ENCODE measurements at places on chromosomes 1 and 21.

DNA sequence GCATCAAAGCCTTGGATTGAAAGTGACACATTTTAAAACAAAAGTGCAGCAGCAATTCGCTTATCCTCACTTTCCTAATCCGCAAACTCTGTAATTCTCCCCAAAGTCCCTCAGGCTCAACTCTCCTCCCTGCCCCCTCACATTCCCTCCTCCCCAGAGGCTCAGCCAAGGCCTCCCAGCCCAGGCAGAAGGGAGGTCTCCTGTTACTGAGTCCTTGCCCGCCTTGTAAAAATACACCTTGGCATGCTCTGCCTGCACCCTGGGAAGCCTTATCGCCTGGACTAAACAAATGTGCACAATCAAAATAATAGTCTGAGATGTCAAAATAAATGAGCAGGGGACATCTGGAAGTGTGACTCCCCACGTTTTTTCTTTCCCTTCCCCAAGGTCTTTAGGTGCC, 109.7 kb downstream of the PLXNA2 start:
- no peak for DNase-seq

GRCh38 chr21:32966120-32966519, 59.6 kb upstream of the OLIG2 start:
- DNase-seq = no peak

GRCh38 chr1:170209125-170209524, 63.4 kb downstream of the NTMT2 start:
- no peak for DNase-seq

DNA sequence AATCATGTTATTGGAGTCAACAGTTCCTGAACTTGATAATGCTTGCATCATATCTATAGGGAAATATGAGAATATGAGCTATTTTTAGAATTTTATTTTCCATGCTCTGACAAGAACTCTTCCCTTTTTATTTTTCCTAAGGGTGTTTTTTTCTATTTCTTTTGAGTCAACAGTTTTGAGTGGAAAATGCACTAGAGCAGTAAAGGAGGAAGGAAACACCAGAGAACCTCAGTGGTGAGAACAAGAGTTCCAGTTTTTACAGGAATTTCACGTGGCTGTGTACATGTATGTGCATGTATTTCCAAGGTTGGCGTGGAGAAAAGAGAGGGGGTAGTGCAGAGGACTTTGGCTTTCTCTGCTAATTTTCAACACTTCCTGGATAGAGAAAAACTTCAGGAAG, 63.6 kb upstream of the TNFSF18 start:
- DNase-seq = no peak

GRCh38 chr1:152884966-152885624, 7.0 kb downstream of the SMCP start:
- no peak for DNase-seq

GRCh38 chr1:3459940-3460671, 5.6 kb downstream of the ARHGEF16 start:
- no peak for DNase-seq

DNA sequence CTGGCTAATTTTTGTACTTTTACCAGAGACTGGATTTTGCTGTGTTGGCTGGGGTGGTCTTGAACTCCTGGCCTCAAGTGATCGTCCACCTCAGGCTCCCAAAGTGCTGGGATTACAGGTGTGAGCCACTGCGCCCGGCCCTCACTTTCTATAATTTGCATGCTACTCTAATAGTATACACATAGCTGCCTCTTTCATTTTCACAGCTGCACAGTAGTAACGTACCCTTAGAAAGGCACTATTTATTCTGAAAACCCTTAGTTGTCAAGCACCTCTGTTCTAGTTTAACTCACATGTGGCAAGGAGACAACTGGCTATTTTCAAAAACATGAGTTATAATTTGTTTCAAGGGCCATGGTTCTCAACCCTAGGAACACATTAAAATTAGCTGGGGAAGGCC, 17.2 kb downstream of the TPM3 start:
- no peak for DNase-seq

DNA sequence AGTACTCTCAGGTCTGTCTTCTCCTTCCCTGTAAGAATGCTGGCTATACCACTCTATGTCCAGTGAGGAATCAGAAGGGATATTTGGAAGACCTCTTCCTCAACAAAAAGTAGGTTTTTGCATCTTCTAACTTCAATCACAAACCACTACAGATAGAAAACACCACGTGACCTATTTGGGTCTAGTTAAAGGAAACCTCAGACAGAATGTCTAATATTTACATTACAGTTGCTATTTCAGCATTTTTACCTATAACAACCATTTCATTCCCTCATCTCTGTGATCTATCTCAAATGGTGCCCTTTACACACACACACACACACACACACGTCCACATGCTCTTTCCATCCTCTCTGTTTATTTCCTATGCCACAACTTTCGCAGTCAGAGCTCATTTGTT, 7.9 kb upstream of the ADORA3 start:
- no peak for DNase-seq

GRCh38 chr1:190479516-190479915, 1.9 kb upstream of the BRINP3 start:
- peak; percentile 19 for DNase-seq

- no peak for DNase-seq
These were observed 146.0 kb downstream of the PLA2G4A start for GRCh38 chr1:186974774-186975181.

- DNase-seq = no peak
These were observed 2.7 kb downstream of the RAB29 start for GRCh38 chr1:205772607-205773032.

DNA sequence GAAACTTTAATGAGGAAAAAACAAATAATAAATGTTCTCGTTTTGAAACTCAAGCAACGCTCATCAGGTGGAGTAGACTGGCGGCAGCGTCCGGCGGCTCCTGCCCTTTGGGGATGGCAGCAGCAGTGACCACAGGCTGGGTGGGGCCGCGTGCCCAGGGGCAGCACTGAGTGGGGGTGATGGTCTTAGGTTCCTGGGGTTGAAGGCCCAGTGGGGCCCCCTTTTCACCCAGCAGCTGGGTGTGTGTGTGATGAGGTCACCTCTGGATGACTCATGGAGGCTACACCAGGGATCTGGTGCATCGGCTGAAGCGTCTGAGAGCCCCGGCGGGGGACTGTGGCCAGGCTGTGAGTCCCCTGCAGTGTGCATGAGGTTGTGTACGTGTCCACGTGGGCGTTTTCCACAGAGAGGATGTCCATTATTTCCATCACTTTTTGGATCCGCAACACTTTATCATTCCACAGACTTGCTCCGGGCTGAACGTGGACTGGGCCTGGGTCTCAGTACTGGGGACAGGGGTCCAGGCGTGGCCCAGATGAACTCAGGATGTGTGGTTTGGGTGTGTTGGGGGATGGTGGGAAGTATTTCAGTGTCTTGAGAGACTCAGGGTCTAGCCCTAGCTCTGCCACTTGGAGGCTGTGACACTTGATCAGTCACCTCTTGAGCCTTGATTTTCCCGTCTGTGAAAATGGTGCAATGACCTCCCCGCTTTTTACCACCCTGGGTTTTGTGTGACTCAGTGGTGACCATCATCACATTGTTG, 25.6 kb downstream of the LDLRAP1 start:
- DNase-seq = peak; percentile 89

DNA sequence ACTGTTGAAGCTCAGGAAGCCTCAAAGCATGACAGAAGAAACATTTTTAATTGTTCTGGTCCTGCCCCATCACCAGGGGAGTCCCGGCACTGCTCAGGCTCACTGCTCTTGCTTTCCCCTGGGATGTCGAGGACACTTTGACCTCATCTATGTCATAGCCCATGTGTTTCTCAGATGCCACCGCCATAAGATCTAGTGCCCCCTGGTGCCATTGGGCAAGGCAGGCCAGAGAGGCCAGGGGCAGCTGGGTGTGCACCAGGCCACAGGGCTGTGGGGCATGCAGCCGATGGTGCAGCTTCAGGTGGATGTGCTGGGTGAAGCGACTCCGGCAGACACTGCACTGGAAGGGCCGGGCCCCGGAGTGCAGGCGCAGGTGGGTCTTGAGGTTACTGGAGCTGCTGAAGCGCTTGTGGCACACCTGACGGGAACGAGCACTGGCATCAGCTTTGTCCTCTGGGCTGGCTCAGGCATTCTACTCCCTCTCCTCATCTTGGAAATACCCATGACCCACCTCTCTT, 7.7 kb upstream of the CRYBG2 start:
- no peak for DNase-seq

DNA sequence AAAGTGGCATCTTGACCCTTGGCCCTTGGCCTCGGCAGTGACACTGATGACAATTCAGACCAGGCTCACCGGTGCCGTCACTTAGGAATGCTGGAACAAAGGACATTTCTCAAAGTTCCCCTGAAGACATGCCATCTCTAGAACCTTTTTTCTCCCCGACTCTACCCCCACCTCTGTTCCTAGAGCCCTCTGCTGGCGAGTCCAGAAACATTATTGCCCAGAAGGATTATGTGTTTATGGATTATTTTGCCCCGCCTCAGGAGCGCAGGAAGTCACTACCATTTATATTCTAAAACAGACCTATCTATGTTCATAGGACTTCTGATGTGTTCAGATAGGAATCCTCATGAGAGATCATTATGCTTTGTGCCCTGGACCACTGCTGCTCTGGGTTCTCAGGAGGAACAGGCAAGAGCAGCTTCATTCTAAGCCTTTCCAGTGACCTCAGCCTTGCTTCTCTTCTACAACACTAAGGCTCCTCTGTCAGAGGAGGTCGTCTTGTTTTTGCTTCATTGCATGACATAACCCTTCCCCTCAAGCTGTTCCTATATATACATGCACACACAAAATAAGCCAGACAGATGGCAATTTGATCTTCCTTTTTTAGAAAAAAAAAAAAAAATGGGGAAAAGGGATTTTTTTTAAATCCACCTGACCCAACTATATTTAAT, 12.4 kb upstream of the SHISA4 start:
- no peak for DNase-seq

GRCh38 chr1:87115891-87116290, 201.5 kb downstream of the HS2ST1 start:
- DNase-seq = no peak

GRCh38 chr21:27036736-27037301, 69.9 kb upstream of the ADAMTS5 start:
- no peak for DNase-seq

DNA sequence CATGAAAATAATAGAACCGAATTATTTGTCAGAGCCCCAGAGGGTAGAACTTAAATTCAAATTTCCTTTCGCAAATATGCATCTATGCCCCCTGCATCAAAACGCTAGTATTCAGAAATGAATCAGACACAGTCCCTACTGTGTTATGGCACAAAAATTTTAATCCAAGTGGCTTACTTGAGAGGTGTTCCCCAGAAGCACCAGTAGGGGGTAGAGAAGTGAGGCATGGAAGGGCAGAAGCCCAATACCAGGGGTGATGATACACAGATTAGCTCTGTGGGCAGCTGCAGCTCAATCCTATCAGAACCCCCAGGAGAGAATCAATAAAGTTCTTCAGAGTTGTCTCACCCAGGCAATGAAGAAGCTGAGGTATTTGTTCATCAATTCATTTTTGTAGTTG, 342.2 kb downstream of the OMA1 start:
- DNase-seq = peak; percentile 50
